ENCODE measurements at places on chromosomes 13 and 19.
A peak's percentile ranks its signal among the peaks of the same experiment; 100 is the strongest.

GRCh38 chr19:48718711-48719231 lies 754 bp downstream of the MAMSTR start:
- peak; percentile 54 for DNase-seq

DNA sequence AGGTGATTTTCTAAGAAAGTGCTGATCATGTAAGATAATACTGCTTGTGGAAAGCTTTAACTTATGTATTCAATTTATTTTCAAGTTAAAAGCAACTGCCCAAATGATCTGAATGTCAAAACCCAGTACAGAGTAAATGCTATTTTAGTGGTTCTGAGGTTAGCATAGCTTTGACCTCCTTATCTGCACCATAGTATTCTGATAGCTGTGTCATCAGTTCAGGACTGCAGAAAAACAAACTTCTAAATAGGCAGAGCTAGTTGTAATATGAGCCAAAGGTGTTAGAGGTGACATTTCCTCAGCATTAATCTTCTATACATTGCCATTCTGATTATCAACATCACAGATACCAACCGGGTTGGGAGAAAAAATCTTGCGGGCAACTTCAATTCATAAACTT lies 758.7 kb downstream of the SLITRK5 start:
- no peak for DNase-seq

DNA sequence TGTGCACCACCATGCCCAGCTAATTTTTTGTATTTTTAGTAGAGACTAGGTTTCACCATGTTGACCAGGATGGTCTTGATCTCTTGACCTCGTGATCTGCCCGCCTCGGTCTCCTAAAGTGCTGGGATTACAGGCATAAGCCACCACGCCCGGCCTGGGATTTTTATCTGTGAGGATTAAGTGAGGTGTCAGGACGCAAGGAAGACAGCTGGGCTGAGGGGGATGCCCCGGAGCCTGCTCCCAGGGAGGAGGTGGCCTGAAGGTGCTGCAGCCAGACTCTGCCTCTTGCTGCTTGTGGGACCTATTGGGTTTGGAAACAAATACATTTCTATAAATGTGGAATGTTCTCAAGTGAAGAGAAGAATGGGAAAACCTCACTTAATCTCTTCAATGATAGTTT lies 131.6 kb downstream of the OLFM4 start:
- no peak for DNase-seq

DNA sequence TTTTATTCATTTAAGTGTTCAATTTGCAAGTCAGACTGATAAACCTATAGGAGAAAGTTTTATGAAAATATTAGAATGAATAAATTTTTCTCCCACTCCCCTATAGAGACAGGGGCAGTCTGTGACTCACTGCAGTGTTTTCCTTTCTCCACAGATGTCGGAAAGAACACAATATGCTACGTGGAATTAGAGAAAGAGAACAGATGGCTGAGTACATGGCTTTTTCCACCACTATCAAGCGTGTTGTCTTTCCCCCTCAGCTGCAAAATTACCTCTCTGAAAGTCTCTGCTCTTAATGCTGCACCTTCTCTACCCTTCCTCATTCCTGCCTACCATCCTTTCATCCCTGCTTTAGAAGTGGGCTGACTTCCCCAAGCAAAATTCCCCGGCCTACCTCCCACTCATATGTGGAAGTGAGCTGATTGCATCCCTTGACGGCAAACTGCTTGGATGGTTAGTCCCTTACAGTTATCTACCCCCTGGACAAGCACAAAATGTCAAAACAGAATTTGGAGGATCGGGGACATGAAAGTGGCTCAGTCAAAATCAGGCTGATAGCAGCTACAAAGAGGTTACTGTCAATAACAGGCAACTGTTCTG lies 30.0 kb downstream of the FLT1 start:
- no peak for DNase-seq

DNA sequence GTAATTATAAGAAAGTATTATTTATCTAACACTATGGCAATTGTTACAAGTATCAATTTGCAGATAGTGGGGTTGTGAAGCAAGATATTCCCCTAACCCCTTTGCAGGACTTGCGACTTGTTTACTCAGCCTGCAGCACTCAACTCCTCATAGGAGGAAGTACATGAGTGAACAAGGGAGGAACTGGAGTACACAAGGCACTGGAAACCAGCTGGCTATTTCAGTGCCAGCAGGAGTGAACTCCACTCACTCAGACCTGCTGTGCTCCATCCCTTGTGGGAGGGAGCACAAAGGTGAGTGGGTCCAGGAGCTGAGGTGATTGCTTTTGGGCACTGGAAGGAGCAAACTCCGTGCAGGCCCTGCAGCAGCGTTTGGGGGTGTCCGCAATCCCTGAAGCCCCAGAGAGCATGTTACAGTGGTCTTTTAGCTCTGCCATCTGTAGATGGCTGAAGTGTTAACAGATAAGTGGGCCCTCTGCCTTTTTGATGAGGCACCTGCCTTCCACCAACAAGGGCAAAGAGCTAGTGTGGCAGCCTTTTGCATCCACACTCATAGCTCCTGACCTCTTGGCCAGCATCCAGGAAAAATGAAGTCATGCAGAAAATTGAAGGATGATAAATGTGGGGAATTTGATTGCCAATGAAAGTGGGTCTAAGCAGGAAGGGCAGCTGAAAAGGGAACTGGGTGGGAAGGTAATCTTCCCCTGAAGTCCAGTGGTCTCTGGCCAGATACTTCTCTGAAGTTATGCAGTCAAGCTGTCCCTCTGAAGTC lies 802.2 kb upstream of the MIR17HG start:
- no peak for DNase-seq

DNA sequence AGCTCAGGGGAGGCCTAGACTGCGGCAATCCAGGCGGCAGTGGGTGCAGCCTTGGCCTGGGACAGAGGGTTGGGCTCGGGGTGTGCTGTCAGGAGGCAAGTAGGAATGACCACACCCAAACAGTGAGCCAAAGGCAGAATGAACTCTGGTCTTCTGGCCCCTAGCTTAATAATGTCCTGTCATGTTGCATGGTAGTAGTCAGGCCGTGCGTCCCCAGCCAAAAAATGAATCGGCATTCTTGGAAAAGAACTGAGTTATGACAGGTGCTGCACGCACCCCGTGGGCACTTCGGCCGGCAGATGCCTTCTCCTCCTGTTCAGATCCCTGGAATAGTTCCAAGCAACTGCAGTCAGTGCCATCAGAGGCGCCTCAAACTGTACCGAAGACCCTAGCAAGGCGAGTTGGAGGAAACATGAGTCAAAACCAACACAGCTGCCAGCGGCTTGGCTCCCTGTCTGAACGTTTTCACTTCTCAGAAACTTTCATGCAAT lies 55.9 kb downstream of the ATP7B start:
- DNase-seq: no peak

- peak; percentile 48 for DNase-seq
Measured at GRCh38 chr13:61900033-61900432, 484.4 kb upstream of the PCDH20 start.

GRCh38 chr19:45817010-45817724 lies 2.1 kb upstream of the RSPH6A start:
- peak; percentile 100 for DNase-seq

DNA sequence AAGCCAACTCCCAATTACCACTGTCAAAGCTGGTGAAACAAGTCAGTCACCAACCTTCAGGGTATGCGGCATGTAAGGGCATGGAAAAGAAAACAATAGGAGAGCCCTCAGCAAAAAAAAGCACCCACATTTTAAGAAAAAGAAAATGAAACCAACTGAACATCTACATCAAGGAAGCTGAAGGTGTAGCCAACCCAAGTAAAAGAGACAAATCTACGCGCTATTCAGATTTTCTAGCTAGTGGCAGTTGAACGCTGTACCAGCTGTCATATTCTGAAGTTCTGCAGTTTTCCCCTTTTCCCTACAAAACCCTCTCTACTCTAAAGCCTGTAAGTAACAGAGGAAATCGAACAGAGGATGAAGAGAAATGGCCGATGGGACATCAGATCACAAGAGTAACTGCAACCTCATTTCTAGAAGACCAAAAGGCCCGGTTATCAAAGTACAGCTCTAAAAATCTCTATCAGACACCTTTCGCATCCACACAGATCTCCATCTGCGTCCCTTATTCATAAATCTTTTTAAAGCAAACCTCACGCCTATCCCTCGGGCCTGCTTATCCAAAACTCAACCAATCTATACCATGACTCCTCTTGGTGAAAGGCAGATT lies 1.4 kb downstream of the MYCBP2 start:
- DNase-seq: no peak

DNA sequence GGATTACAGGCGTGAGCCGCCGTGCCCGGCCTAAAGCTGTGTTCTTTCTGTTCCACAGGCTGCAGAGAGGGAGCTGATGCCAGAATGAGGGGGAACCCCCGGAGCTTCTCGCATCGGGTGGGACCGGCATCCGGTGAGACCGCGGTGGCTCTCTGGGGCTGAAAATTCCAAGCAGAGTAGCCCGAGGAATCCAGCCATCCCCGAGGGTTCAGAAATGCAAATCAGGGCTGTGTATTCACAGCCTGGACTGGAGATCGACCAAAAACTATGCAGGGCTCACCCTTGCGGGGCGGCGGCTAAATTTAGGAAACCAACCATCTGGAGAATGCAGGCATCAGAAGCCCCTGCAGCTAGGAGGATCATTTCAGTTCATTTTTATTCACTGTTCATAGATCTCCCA lies 99.2 kb downstream of the GNG7 start:
- peak; percentile 77 for DNase-seq

DNA sequence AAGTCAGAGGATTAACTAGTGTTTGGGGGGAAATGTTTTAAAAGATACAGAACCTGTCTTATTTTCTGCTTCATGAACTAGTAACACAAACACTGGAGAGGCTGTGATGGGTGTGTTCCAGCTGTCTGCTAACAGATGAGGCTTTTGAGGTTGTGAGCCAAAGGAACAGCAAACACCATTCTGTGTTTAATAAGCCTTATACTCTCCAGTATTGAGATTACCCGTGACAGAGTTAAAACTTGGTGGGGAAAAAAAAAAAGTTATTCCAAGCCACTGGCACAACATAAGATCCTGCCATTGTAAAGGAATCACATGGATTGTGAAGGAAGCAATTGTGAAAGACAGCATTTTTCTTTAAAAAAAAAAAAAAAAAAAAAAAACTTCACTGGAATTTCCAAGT lies 48.4 kb downstream of the KCTD12 start:
- DNase-seq: no peak

GRCh38 chr19:39052243-39052746 lies 19.9 kb upstream of the FBXO27 start:
- peak; percentile 91 for DNase-seq

GRCh38 chr13:111893071-111893606 lies 173.8 kb upstream of the SOX1 start:
- peak; percentile 97 for DNase-seq

DNA sequence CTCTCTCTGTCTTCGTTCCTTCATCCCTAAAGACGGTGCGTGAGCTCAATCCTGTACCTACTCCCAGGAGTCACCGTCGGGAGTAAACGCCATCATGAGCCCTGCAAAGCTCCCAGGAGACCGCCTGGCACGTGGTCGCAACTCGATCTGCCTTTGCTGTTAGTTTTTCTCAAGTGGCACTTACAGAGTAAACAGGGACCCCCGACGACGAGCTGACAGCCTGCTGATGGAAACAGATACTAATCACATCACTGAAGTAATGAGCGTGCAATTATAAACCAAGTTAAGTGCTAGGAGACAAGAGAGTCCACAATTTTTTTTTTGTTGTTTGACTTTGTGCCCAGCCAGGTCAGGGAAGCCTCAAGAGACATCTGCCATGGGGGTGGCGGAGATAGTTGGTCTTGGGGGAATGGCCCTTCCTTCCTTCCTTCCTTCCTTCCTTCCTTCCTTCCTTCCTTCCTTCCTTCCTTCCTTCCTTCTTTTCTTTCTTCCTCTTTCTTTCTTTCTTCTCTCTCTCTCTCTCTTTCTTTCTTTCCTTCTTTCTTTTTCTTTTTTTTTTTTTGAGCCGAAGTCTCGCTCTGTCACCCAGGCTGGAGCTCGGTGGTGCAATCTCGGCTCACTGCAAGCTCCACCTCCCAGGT lies 23.6 kb downstream of the CACNG6 start:
- DNase-seq: no peak

DNA sequence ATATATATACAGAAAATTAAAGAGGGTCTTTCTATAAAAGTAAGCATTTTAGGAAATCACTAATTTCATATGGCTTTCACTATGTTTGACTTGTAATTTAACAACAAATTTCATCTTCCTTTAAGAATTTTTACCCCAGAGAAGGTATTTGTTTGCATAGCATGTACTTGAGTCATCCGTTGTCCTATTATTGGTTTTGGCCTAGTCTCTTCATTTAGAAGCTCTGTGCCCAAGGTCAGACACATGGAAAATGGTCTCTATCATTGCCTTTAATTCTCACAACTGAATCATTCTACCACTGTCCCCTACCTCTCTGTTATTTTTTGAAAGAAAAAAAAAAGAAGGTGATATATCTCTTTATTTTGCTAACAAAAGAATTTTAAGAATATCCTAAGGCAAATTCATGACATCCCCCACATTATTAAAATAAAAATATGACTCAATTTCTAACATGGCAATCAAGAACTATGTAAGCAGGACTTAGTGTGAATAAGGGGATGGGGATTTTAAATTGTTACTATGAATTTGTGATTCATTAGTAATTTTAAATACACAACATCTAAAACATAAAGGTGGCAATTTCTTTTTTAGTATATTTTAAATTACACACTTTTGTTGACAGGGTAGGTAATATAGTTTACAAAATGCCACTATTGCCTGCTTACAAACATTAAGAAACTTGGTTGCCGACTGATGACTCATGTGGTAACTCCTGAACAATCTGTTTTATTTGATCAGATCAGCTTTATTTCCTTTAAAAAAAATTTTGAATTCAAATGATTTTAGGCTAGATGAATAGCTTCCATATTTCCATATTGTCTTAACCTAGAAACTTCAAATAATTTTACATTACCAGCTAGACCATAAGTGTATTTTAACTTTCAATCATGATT lies 13.9 kb downstream of the SLITRK5 start:
- DNase-seq: no peak

- DNase-seq: no peak
Measured at GRCh38 chr19:50000841-50001557, 24.2 kb downstream of the VRK3 start.

DNA sequence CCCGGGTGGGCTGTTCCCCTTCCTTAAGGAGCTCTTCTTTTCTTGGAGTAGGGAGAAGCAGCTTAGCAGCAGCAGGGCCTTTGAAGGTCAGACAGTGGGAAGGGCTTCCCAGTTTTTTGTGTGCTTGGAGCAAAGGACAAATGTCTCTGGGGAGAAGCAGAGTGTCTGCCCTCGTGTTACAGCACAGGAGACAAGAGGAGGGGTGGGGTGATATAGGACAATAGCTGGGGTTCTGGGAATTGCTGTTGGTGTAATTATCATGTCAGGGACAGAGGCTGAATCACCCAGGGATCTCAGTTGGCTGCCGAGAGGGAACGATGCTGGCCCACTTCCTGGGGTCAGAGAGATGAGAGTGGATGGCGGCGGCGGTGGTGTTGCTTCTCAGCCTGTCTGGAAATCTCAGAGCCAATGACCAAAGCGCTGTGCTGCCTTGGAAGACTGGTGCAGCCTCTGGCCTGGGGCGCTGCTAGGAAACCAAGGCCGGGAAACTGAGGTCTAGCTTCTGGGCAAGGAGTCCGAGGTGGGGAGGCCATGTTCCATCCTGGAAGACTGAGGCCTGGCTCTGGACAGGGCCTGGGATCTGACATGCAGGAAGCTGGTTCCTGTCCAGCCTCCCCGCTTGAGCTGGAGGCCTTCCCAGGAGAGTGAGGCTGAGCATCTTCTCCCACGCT lies 1.2 kb downstream of the INAFM1 start:
- DNase-seq: peak; percentile 53
